ENCODE measurements at places on chromosomes 13 and 19.

DNA sequence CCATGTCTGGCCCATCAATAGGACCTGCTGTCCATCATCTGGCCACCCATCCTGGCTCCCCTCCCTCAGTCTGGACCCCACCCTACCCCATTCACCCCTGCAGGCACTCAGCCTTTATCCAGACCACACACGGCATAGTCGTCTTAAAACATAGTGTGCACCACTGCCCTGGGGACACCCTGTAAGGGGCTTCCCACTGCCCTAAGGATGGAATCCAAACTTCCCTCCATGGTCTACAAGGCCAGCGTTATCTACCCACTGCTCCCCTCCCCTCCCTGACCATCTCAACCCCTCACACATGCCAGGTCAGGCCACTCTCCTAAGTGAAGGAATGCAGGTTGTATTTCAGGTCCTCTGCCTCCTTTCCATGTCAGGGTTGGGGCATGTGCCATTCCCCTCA, 352.7 kb upstream of the ZNF507 start:
- DNase-seq = no peak

DNA sequence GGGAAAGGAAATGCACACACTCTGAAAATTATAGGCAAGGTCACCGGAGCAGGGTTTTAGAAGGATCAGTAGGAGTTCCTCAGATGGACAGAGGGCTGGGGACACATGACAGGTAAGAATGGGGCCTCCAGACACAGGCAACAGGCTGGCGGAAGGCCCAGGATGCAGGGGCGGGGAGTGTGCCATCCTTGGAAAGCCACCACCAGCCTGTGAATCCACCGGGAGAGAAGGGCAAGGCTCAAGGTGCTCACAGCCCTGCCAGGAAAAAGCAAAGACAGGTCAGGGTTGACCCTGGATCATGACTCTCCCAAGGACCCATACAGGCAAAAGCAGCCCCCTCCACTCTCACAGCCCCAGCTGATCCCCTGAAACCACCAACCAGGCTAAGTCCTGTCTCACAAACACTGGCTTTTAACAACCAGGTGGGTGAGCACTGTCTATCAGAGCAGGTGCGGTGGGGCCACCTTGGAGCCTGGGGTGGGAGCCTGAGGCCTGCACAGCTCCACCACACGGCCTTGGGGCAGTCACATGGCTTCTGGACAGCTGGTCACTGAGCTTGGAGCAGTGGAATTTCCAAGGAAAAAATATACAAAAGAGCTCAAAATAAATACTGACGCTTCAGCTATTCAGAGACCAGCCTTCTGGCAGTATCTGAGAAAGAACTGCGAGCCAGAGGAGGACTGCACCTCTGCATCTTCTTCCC, 35.2 kb upstream of the ISYNA1 start:
- no peak for DNase-seq

- DNase-seq = no peak
These were observed 18.5 kb downstream of the AP3D1 start for GRCh38 chr19:2132731-2133490.

- no peak for DNase-seq
These were observed 72.9 kb upstream of the TSC22D1 start for GRCh38 chr13:44649104-44649428.

DNA sequence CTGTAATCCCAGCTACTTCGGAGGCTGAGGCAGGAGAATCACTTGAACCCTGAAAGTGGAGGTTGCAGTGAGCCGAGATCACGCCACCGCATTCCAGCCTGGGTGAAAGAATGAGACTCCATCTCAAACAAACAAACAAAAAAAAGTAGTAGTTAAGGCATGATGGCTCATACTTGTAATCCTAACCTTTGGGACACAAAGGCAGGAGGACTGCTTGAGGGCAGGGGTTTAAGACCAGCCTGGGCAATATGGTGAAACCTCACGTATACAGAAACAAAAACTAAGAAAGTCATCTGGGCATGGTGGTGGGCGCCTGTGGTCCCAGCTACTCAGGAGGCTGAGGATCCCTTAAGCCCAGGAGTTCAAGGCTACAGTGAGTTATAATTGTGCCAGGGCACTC, 1.8 kb downstream of the DNMT1 start:
- DNase-seq = no peak

GRCh38 chr19:3556978-3557460, 367 bp downstream of the MFSD12 start:
- DNase-seq = no peak

DNA sequence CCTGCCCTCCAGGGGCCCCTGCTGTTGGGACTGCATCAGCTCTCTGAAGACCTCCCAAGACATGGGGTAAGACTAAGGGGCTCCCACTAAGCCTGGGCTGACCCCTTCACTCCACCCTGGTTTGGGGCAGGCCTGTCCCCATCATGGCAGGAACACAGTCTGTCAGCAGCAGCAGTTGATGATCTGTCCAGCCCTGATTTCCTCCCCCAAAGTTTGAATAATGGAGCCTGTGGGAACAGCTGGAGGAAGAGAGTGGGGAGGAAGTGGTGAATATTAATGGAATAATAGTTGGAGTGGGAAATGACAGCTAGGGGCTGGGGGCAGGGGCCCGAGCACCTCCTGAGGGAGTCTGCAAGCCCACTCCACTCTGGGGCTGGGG, 1.3 kb upstream of the B3GNT8 start:
- DNase-seq = no peak
